H9 (cell line): ENCODE measurements at places on chromosomes 12 and 14. TPM values are rescaled to one million over a fixed set of nuclear protein-coding genes. Genes with fewer than 3 reads are reported as not detected.

DNA sequence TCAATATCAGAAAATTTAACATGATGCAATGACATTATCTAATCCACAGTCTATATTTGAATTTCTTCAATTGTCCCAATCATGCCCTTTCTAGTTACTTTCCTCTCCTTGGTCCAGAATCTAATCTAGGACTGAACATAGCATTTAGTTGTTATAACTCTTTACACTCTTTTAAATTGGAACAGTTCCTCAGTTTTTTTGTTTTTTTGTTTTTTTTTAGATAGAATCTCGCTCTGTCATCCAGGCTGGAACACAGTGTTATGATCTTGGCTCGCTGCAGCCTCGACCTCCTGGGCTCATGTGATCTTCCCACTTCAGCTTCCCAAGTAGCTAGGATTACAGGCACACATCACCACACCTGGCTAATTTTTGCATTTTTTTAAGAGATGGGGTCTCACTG, 63.1 kb downstream of the RERG start:
- H3K27ac ChIP-seq = no peak overlapping the region
- no peaks in the 10 kb centered on the region for H3K27me3 ChIP-seq
- no peak for DNase-seq
- H3K4me3 ChIP-seq = no peak overlapping the region

DNA sequence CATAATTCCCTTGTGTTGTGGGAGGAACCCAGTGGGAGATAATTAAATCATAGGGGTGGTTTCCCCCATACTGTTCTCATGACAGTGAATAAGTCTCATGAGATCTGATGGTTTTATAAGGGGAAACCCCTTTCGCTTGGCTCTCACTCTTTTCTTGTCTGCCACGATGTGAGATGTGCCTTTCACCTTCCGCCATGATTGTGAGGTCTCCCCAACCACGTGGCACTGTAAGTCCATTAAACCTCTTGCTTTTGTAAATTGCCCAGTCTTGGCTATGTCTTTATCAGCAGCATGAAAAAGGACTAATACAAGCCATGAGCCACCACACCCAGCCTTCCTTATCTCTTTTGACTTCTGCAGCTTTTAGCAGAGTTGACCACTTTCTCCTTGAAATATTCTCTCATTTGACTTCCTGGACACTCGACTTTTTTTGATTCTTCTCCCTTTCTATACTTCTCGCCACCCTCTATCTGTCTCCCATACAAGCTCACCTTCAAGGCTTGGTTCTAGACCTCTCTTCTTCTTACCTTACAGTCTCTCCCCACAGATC, 2.3 kb downstream of the MTERF2 start:
- no peak for DNase-seq
- H3K36me3 ChIP-seq = peaks cover 25% of the 10 kb centered on the region
- H3K27ac ChIP-seq = no peak overlapping the region
- no peaks in the 10 kb centered on the region; the same call in 1 of the 2 replicates for H3K4me1 ChIP-seq
- no peak overlapping the region for H3K4me3 ChIP-seq
- H3K27me3 ChIP-seq = no peaks in the 10 kb centered on the region

The PTPRO gene
- total RNA-seq = 0.37 and 0.52 TPM in 2 replicates

GRCh38 chr12:95051241-95051640, 22.2 kb downstream of the NR2C1 start:
- no peaks in the 10 kb centered on the region for H3K27me3 ChIP-seq
- DNase-seq = no peak
- peaks cover 46% of the 10 kb centered on the region for H3K36me3 ChIP-seq
- no peak overlapping the region for H3K4me3 ChIP-seq

The GPD1 gene
- total RNA-seq = 0.70 and 1.2 TPM in 2 replicates

The RILPL1 gene
- 7.9 and 8.1 TPM in 2 replicates for total RNA-seq

- H3K27ac ChIP-seq = no peak overlapping the region
- DNase-seq = no peak
- H3K27me3 ChIP-seq = no peaks in the 10 kb centered on the region
- no peak overlapping the region for H3K4me3 ChIP-seq
- H3K4me1 ChIP-seq = no peaks in the 10 kb centered on the region
- no peaks in the 10 kb centered on the region for H3K36me3 ChIP-seq
Observed at GRCh38 chr12:91423693-91424050, 241.1 kb upstream of the DCN start.

GRCh38 chr12:16984484-16984883, 378.5 kb upstream of the LMO3 start:
- no peaks in the 10 kb centered on the region for H3K4me1 ChIP-seq
- H3K27me3 ChIP-seq = no peaks in the 10 kb centered on the region
- no peak overlapping the region for H3K4me3 ChIP-seq

GRCh38 chr12:85923767-85924331, 49.8 kb downstream of the NTS start:
- H3K27ac ChIP-seq = no peak overlapping the region
- H3K4me1 ChIP-seq = no peaks in the 10 kb centered on the region
- H3K36me3 ChIP-seq = peaks cover 21% of the 10 kb centered on the region
- H3K27me3 ChIP-seq = no peaks in the 10 kb centered on the region
- H3K4me3 ChIP-seq = no peak overlapping the region
